Caki2 (cell line): ENCODE measurements at places on chromosomes 1 and 21.

DNA sequence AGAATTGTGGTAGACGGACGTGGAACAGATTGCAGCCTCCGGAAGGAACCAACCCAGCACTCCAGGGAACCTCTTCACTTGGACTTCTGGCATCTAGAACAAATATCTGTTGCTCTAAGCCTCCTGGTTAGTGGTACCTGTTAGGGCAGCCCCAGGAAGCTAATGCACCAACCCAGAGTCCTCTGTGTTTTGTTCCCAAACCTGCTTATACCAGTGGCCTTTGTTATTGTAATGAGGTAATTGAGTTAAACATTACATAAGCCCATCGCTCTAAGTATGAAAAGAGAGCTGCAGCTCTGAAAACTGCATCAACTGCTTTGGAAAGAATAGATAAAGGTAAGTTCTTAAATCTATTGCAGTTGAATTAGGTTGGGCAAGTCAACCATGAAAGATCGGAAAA, 516.7 kb downstream of the NPHP4 start:
- peak; percentile 6 for DNase-seq

GRCh38 chr1:38915352-38915948, 26.2 kb downstream of the RHBDL2 start:
- peak; percentile 4 for DNase-seq

DNA sequence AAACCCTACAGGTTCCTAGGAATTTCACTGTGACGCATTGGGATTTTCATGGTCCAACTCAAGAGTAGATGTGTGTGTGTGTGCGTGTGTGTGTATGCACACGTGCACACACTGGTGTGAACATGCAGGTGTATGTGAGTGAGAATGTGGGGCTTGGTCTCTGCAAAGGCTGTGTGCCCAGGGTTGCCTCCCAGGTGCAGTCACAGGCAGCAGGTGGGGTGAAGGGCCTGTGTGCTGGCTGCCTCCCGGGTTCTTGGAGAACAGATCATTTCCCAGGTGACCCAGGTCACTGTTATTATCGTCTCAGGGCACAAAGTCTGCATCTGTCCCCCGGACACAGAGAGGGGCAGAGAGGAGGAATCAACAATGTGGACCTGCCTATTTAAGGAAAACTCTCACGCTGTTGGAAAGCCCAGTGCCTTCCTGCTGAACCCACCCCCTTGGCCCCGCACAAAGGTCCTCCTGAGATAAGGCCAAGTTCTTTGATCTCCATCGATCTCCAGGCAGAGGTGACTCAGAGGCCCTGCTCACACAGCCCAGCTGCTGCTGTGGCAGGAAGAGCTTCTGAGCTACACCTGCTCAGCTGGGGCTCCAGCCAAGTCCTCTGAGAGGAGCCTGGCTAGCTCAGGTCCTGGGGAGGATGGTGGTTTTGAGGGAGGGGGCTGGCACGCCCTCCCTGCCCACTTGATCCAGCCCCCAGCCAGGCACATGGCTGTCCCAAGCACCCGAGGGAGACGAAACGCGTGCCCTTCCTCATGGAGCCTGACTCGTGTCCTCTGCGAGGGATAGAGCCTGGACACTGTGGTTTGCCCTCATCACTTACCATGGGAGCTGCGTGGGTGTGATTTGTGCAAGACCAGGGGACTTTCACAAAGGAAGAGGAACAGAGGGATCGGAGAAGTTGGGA, 134.0 kb upstream of the ARHGEF16 start:
- no peak for DNase-seq

GRCh38 chr1:173530795-173531693, 53.9 kb downstream of the PRDX6 start:
- no peak for DNase-seq

DNA sequence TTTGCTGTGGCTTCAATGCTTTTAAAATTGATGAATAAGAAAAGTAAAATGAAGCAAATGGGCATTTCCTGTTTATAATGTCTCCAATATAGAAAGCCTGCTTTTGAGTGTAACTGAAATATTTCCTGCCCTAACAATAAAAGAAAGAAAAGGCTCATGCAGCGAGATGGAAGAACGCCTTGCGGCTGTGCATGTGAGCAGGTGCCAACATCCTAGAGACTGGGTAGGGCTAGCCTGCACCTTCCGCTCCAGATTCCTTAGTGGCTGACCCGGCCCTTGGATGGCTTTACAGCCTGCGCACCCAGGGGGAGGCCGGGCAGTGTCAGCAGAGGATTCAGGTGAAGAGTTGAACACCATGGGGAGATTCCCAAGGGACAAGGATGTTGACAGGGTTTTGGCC, 21.8 kb downstream of the CNIH3 start:
- DNase-seq: no peak

DNA sequence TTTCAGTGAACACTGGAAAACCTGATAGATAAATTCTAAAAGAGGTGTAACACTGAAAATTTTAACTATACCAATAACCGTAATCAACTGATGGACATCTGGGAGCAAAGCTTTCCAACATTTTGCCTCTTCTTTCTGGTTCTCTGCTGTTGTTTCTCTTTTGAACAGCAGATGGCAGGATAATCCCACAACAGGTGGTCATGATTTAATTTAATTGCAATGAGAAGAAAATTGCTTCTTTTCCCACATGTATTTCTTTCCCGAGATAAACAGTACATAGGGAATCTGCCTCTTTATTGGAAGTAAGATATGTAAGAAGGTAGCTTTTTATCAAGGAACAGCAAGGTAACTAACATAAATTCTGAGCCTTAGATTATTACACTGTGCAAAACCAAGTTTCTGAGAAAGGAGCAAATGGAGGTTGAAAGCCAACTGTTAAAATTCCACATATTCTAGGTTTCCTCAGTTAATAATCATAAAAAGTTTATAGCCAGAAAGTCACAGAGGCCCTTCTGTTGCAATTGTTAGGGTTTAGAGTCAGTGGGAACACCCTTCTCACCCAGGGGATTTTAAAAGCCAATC, 72.9 kb downstream of the RPS6KA1 start:
- DNase-seq: peak; percentile 51

GRCh38 chr1:99441299-99442095, 177.2 kb downstream of the PLPPR4 start:
- no peak for DNase-seq

DNA sequence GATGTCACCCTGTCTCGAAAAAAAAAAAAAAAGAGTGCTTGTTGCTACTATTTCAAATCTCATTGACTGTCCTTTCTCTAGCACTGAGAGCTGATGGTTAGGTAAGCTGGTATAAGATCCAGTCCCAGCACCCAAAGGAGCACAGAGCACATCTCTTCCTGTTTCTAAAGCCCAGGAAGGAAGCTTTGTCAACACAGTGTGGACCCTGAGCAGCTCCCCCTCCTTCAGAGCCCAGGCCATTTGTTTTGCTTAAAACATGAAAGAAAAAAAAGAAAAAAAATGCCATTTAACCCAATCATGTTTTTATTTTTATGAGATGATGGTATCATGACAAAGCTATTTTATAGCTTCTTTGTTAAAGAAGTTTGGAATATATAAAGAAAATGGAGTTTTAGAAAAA, 184.1 kb upstream of the DUSP10 start:
- DNase-seq: no peak

DNA sequence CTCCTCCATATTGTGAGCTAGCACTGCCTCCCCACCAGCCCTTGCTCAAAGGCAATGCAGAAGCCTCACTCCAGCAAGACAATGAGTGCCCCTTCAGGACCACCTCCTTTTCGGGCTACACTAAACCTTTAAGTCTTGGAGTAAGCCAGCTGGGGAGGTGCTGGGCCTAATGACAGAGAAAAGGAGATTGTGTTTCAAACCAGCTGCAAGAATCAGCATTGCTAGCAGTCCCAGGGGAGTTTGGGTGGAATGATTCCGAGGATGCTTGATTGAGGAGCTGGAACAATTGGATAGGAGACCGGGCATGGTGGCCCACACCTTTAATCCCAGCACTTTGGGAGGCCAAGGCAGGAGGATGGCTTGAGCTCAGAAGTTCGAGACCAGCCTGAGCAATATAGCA, 54.1 kb upstream of the GPR37L1 start:
- no peak for DNase-seq

DNA sequence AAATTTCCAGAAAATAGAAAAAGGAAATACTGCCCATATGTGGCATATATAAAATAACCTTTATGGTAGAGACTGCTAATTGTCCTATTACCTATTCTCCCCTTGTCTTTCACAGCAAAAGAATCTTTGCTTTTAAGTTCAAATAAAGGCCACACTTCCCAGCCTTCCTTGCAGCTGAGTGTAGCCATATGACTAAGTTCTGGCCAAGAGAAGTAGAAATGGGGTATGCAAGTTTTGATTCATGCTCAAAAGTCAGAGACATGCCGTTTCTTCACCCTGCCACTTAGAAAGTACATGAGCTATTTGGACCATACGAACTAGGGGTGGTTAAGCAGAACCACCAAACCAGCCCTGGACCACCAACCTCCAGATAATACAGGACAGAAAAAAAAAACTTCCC, 18.3 kb upstream of the S100A2 start:
- no peak for DNase-seq

- DNase-seq: peak; percentile 10
Observed at GRCh38 chr1:160284220-160284781, 632 bp downstream of the PEX19 start.

- DNase-seq: no peak
Observed at GRCh38 chr1:112309499-112309898, 86.5 kb upstream of the CTTNBP2NL start.

DNA sequence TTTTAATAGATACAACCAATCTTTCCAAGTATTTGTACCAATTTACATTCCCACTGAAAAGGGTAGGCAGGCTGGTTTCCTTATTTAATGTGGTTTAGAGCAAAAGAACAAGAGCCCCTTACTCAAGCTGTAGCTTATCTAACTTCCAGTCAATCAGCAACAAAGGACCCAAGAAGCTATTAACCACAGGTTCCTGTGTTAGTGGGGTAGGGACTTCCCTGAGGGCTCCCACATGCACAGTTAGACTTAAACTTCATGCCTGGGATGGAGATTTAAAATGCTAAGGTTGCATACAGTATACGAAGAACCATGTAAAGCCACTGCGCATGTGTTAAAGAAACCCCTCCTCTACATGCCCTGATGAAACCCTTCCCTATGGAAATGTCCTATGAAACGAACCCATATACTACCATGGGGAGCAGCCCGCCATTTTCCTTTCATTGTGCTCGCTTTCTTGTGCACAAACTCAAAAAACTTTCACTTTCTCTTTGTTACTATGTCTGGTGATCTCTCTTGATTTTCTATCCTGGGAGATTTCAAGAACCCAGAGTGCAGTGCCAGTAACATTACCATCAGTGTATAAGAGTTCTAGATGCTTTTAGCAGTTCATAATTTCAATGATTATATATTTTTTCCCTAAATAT, 23.3 kb upstream of the ST6GALNAC5 start:
- DNase-seq: no peak

DNA sequence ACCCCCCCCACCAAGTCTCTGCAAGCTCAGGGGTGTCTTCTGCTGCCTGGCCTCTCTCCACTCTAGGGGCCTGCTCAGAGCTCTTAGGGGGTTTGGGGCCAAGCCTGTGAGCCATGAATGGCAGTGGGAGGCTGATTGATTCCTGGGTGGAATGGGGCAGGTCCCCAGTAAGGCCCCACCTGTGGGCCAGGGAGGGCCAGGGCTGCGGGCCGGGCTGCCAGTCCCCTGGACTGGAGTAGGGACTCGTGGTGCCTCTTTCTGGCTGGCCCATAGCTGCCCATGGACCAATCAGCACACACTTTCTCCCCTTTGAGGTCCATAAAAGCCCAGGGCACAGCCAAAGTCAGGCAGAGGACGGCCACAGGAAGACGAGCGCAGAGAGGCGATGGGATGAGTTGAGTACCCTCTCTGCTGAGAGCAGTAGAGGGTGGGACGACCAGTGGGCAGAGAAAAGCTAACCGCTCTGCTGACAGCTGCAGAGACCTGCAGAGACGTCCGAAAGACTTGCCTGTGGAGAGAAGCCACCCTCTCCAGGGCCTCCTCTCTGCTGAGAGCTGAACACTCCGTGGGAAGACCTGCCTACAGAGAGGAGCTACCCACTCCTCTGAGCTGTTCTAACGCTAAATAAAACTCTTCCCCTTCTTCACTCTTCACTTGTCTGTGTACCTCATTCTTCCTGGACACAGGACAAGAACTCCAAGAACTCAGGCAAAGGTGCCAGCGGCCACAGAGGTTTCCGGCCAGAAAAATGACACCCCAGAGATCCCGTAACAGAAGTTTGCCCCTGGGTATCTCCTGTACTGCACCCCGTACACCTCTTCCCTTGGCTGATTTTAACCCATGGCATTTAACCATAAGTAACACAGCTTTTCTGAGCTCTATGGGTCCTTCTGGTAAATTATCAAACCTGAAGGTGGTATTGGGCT, 38.2 kb upstream of the TARDBP start:
- DNase-seq: no peak

- no peak for DNase-seq
Observed at GRCh38 chr1:104294259-104294658, 544.6 kb downstream of the AMY1C start.
